Stomach (tissue), 19 donors: ENCODE measurements at places on chromosomes 6 and 20. TPM values are rescaled to one million over a fixed set of nuclear protein-coding genes. Genes with fewer than 3 reads are reported as not detected.

GZF1 gene
- total RNA-seq, result 19.7 TPM

DNA sequence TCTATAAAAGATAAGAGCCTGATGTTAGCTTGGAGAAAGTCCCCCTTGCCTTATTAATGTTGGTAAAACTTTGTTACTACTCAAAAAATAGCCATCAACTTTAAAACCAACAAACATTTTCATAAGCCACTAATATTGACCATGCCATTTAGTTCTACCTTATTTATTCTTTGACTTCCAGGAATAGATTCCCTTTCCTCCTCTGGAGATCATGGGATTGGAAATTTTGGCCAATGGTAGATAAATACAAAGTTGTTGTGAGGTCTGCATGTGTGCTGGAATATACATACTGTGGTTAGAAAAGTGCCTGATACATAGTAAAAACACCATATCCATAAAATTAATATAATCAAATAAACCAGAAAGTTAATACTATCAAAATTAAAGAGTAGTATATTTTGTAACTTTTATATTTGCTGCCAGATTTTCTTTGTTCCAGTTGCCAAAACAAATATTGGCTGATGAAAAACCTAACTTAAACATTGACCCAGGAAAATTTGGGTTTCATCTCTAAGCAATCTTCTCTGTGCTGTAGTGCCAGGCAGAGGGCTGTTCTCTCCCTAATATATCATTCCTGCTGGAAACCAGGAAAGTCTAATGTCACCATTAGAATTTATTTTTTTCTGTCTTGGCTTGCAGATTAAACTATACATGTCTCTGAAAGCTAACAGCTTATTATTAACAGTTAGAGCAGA lies 169.1 kb downstream of the NKAIN2 start:
- DNase-seq, result no peak

GRCh38 chr6:26075063-26075717 lies 12.0 kb upstream of the HFE start:
- no peak for DNase-seq

WFDC5 gene
- total RNA-seq, result not detected
